GM23248 (cell line): ENCODE measurements at places on chromosomes 2 and 18. TPM values are rescaled to one million over a fixed set of nuclear protein-coding genes. Genes with fewer than 3 reads are reported as not detected.

GRCh38 chr2:139259422-139260051 is 479.3 kb upstream of the NXPH2 start:
- no peaks in the 10 kb centered on the region for H3K36me3 ChIP-seq
- H3K27me3 ChIP-seq = no peaks in the 10 kb centered on the region
- no peaks in the 10 kb centered on the region for H3K4me1 ChIP-seq
- DNase-seq = no peak
- no peak overlapping the region for H3K4me3 ChIP-seq

The TSHZ1 gene
- total RNA-seq = 4.4 and 5.9 TPM in 2 replicates

DNA sequence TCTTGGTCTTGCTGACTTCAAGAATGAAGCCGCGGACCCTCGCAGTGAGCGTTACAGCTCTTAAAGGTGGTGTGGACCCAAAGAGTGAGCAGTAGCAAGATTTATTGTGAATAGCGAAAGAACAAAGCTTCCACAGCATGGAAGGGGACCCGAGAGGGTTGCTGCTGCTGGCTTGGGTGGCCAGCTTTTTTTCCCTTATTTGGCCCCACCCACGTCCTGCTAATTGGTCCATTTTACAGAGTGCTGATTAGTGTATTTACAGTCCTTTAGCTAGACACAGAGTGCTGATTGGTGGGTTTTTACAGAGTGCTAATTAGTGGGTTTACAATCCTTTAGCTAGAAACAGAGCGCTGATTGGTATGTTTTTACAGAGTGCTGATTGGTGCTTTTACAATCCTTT is 88.0 kb upstream of the LTBP1 start:
- no peak for DNase-seq
- no peaks in the 10 kb centered on the region for H3K36me3 ChIP-seq
- H3K4me1 ChIP-seq = peaks cover 9% of the 10 kb centered on the region
- H3K27me3 ChIP-seq = no peaks in the 10 kb centered on the region
- H3K27ac ChIP-seq = no peak overlapping the region

GRCh38 chr2:136653861-136654260 is 111.5 kb upstream of the THSD7B start:
- DNase-seq = no peak
- no peak overlapping the region for H3K27ac ChIP-seq
- no peak overlapping the region for H3K4me3 ChIP-seq

GRCh38 chr2:25159949-25160348 is 8.4 kb downstream of the POMC start:
- H3K36me3 ChIP-seq = no peaks in the 10 kb centered on the region
- no peak overlapping the region for H3K4me3 ChIP-seq
- no peak overlapping the region for H3K27ac ChIP-seq
- DNase-seq = peak; percentile 16

DNA sequence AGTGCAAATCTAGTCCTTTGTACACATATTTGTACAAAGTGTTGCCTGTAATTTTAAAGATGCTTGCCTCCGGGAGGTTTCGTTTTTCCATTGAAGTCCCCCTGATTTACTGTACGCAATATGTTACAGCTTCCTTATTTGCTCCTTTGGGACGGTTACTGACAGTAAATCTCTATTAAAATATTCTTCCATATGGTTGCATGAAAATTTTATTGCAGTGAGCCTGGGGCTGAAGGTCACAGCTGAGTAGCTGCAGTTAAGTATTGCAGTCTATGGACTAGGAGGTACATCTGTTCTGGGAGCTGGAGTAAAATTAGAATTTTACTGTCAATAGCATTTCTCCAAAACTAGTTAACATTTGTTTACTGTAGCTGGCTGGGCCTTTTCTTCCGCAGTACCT is 119.2 kb downstream of the ETAA1 start:
- peak overlapping the region; percentile 63 for H3K27ac ChIP-seq
- no peak overlapping the region for H3K4me3 ChIP-seq
- DNase-seq = no peak
- peaks cover 31% of the 10 kb centered on the region for H3K4me1 ChIP-seq

DNA sequence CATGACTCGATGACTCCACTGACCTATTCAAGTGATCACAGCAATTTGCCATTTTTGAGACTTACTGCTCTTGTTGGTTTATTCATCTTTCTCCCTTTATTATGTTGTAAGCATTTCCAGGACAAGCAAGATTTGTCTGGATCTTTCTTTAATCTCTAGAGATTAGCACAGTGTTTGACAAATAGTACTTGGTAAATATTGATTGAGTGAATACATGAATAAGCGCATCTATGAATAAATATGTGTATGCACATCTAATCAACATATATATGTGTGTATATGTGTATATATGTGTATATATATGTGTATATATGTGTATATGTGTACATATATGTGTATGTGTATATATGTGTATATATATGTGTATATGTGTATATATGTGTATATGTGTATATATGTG is 7.3 kb downstream of the TMX3 start:
- H3K4me3 ChIP-seq = no peak overlapping the region
- H3K27me3 ChIP-seq = no peaks in the 10 kb centered on the region
- H3K4me1 ChIP-seq = peaks cover 14% of the 10 kb centered on the region
- peak; percentile 15 for DNase-seq

- H3K36me3 ChIP-seq = no peaks in the 10 kb centered on the region
- H3K27me3 ChIP-seq = no peaks in the 10 kb centered on the region
- peak; percentile 50 for DNase-seq
- H3K4me1 ChIP-seq = peaks cover 18% of the 10 kb centered on the region
- H3K4me3 ChIP-seq = no peak overlapping the region
Measured at GRCh38 chr18:35460736-35461161, 37.0 kb downstream of the INO80C start.

The FAHD2B gene
- total RNA-seq = 0.32 TPM in 1 of 2 replicates, not detected in the other

- peaks cover 7% of the 10 kb centered on the region; the same call in 1 of the 2 replicates for H3K4me1 ChIP-seq
- no peak overlapping the region for H3K27ac ChIP-seq
- DNase-seq = no peak
- no peaks in the 10 kb centered on the region for H3K36me3 ChIP-seq
Measured at GRCh38 chr2:175062787-175063585, 57.8 kb upstream of the CHN1 start.

The LRATD1 gene
- total RNA-seq = 0.63 and 1.2 TPM in 2 replicates

The ALPI gene
- not detected in 2 replicates for total RNA-seq

The REG1A gene
- total RNA-seq = not detected in 2 replicates

GRCh38 chr18:69839497-69839896 is 108.2 kb downstream of the CD226 start:
- H3K36me3 ChIP-seq = no peaks in the 10 kb centered on the region
- no peak overlapping the region for H3K27ac ChIP-seq
- no peaks in the 10 kb centered on the region for H3K4me1 ChIP-seq
- no peak for DNase-seq
- no peaks in the 10 kb centered on the region for H3K27me3 ChIP-seq

DNA sequence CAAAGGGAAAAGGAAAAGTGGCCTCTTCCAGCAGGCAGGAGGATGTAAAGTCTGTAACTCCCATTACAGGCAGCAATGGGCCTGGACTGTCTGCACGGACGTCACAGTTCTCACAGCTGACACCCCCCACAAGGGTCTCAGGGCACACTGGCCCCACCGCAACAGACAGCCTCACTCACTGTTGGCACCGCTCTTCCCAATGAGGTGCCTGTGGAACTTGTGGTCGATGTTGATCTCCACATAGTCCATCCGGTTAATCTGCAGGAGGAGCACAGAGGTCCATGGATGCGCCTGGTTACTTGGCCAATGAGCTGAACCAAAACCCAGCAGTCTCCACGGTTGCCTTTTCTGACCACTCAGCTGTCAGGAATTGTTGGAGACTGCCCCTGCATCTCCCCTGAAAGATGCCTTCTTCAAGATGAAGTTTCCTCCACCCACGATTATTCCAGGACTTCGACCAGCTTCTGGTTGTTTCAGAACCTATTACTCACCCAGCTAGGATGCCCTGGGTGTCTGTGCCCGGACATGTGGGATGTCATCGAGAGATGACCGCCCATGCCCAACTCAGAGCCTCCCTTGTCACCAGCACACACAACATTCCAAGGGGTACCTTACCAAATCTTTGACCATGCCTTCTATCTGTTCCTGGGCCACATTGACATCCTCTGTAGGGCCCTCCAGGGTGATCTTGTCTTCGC is 62.5 kb downstream of the HDLBP start:
- no peaks in the 10 kb centered on the region for H3K27me3 ChIP-seq
- H3K4me3 ChIP-seq = no peak overlapping the region
- H3K27ac ChIP-seq = no peak overlapping the region
- H3K36me3 ChIP-seq = peaks cover 90% of the 10 kb centered on the region

DNA sequence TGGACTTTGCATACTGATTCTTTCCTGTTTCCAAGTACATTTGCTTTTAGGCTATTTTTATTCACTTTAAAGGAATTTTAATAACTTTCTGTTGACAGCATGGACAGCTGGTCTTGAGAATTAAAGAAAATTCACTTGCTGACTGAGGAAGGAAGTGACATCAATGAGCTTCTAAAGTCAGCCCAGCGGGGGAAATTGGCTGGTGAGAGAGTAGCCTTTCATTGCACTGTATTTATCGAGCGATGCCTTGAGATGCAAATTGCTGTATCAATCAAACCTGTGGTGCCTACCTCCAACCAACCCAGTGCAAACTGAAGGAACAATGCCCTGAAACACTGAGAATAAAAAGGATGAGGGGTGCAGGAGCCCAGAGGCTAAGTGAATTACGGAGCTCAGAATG is 91.4 kb upstream of the AQP4 start:
- no peak for DNase-seq
- no peak overlapping the region for H3K27ac ChIP-seq
- H3K4me1 ChIP-seq = no peaks in the 10 kb centered on the region
- no peaks in the 10 kb centered on the region for H3K27me3 ChIP-seq
- H3K36me3 ChIP-seq = no peaks in the 10 kb centered on the region

GRCh38 chr18:57426187-57426586 is 9.0 kb upstream of the ONECUT2 start:
- H3K4me3 ChIP-seq = no peak overlapping the region
- no peak overlapping the region for H3K27ac ChIP-seq
- no peak for DNase-seq
- peaks cover 72% of the 10 kb centered on the region for H3K27me3 ChIP-seq

DNA sequence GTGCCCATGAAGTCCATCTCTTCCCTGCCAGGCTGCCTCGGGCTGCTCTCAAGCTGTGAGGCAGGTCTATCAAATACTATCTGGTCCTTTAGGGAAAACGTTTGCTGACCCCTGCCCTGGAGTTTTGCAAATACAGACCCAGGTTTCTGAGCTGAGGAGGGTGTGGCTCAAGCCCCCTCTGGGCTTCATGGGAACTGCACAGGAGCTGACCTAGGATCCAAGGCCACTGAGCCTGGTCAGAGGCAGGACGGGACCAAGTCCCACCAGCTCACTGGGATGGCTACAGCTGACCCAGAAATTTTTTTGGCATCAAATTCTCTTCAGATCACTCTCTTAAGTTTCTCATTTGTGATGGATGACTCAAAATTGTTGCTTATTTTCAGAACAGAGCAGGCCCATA is 14.1 kb downstream of the ZNF516 start:
- DNase-seq = no peak
- H3K27me3 ChIP-seq = no peaks in the 10 kb centered on the region
- no peak overlapping the region for H3K4me3 ChIP-seq

The TMEM17 gene
- 3.7 and 8.3 TPM in 2 replicates for total RNA-seq

- H3K27me3 ChIP-seq = no peaks in the 10 kb centered on the region
- H3K27ac ChIP-seq = peak overlapping the region; percentile 71; the same call in 1 of the 2 replicates
- peak; percentile 57 for DNase-seq
- H3K4me3 ChIP-seq = peak overlapping the region; percentile 69
- peaks cover 36% of the 10 kb centered on the region for H3K4me1 ChIP-seq
- no peaks in the 10 kb centered on the region for H3K36me3 ChIP-seq
Measured at GRCh38 chr18:7616661-7617060, 49.5 kb downstream of the PTPRM start.

The UGT1A3 gene
- total RNA-seq = not detected in 2 replicates

DNA sequence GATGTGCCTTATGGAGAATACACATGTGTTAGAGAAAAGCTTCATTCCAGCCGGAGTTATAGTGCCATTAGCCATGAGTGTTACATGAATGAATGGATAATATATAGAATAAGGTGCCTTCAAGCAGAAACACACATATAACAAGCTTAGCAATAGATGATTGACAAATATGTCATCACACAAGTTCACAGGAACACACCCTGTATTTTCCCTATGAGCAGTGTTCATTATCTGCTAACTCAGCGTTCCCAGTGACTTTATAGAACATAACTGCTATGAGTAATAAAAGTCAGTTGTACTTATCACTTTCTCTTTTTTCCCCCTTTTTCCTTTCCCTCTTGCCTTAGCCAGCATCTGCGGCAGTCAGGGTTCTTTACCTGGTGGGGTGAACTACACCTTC is 65.1 kb downstream of the TIMM21 start:
- no peak overlapping the region for H3K27ac ChIP-seq
- no peaks in the 10 kb centered on the region for H3K4me1 ChIP-seq
- DNase-seq = no peak

GRCh38 chr18:44586782-44587524 is 93.7 kb upstream of the SETBP1 start:
- H3K4me3 ChIP-seq = no peak overlapping the region
- no peak for DNase-seq
- no peak overlapping the region for H3K27ac ChIP-seq
- no peaks in the 10 kb centered on the region for H3K36me3 ChIP-seq
- H3K27me3 ChIP-seq = no peaks in the 10 kb centered on the region

GRCh38 chr2:66017763-66018162 is 417.2 kb upstream of the MEIS1 start:
- no peak overlapping the region for H3K4me3 ChIP-seq
- no peak overlapping the region for H3K27ac ChIP-seq
- no peak for DNase-seq
- no peaks in the 10 kb centered on the region for H3K36me3 ChIP-seq

DNA sequence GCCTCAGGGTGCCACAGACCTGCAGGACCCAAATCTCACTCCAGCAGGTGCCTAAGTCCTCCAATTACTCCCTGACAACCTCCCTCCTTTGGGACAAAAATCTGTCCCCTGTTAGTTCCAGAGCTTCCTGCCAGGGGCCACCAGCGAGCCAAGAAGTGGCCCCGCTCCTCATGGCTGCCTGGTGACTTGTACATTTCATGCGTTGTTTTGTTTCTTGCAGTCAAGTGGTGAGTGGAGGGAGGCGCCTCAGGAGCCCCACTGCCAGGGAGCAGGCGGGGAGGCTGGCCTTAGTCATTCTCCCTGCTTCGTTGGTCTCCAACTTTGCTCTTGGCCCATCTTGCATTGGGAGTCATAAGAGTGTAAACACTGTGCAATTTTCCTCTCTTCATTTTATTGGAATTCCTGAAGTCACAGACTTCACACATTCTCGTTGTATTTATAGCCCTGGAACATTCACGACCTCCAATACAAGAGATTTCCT is 81.3 kb downstream of the KCNF1 start:
- H3K27me3 ChIP-seq = 0 out of 2 replicates have a peak, but pooled peaks cover 9% of the 10 kb centered on the region
- no peak overlapping the region for H3K27ac ChIP-seq
- no peaks in the 10 kb centered on the region for H3K4me1 ChIP-seq
- H3K36me3 ChIP-seq = no peaks in the 10 kb centered on the region
- H3K4me3 ChIP-seq = no peak overlapping the region

The SH3RF3 gene
- total RNA-seq = 3.3 and 5.2 TPM in 2 replicates
